OCI-M1 (cell line): ENCODE measurements at places on chromosomes 11 and 22.

DNA sequence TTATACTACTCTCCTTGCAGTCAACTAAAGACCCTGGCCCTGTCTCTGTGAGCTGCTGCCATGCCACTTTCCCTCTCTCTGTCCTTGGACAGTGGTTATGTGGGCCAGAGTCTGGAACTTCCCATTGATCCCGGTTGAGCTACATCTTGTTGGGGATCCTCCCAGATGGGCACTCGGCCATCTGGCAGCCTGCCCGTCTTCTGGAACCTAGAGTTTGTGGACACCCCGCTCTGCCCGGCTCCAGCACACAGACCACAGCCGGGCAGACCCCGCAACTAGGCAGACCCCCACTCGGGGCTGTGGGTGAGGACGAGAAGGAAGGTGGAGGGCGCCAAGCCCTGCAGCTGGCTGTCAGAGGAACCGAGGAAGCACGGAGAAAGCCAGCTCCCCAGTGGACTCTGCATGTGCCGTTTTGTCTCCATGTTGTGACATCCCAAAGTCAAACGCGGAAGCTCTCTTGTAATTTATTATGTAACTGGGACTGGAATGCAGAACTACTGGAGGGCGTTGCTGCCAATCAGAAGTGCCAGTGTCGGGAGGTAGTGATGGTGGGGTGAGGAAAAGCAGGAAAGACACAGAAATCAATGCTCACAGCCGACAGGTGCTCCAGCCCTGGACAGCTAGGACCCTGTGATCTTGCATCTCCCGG, 207.7 kb downstream of the CEP164 start:
- no peak for DNase-seq

GRCh38 chr22:50115693-50116092, 25.9 kb downstream of the MOV10L1 start:
- no peak for DNase-seq

- peak; percentile 56 for DNase-seq
Observed at GRCh38 chr11:34468209-34468841, 29.6 kb downstream of the CAT start.

GRCh38 chr11:98871690-98872089, 149.1 kb upstream of the CNTN5 start:
- DNase-seq = no peak

- DNase-seq = no peak
Observed at GRCh38 chr22:35510481-35510934, 30.1 kb upstream of the RASD2 start.

- DNase-seq = peak; percentile 59
Observed at GRCh38 chr11:34208266-34209135, 103.1 kb downstream of the NAT10 start.

GRCh38 chr11:30344085-30344484, 21.2 kb downstream of the ARL14EP start:
- no peak for DNase-seq

GRCh38 chr11:119637481-119637880, 91.5 kb downstream of the NECTIN1 start:
- DNase-seq = no peak

DNA sequence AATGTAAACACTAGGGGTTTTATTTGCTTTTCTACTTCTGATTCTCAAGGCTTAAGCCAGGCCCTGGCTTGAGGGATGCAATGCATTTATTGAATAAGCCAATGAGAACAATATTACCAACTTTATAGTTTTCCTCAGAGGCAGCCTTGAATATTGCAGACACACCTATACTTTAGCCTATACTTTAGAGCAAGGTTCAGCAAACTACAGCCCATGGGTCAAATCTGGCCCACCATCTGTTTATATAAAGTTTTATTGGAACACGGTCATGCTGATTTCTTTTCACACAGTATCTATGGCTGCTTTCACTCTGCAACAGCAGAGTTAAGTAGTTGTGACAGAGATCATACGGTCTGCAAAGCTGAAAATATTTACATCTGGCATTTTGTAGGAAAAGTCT, 50.3 kb upstream of the E2F8 start:
- DNase-seq = no peak

DNA sequence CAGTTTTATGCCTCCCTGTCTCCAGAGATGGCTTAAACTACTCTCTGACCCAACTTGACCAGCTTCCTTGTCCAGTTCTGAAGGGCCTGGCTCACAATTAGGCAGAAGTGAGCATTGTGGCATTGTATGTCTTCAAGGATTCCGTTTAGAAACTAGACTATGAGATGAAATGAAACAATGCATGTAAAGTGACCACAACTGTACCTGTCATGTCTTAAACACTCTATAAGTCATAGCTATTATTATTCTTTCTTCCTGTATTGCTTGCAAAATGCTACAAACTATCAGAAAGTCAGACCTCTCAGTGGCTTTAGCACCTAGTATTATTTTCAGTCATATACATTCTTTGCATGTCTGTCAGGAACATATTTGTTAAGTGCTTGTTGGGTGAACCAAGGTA, 127.9 kb upstream of the MTMR2 start:
- no peak for DNase-seq

DNA sequence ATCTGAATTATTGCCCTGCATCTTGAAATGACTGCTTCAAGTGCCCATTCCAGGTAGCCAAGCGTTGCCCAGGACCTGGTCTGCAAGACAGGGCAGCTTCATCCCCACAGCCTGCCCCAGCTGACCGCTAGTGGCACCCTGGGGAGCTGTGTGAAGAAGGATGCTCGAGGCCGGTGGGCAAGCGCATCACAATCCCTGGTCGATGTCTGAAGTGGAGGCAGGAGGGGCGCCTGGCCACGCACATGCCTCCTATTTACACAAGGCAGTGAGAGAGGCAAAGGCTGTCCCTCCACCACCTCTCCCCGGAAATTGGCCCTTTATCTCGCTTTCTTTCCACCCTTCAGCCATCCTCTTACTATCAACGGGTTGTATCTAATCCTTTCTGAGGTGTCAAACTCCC, 28.1 kb upstream of the PHF21A start:
- DNase-seq = no peak

GRCh38 chr11:57458410-57459163, 1.7 kb upstream of the RTN4RL2 start:
- peak; percentile 78 for DNase-seq

- DNase-seq = no peak
Observed at GRCh38 chr22:43858156-43858895, 4.0 kb downstream of the SULT4A1 start.

DNA sequence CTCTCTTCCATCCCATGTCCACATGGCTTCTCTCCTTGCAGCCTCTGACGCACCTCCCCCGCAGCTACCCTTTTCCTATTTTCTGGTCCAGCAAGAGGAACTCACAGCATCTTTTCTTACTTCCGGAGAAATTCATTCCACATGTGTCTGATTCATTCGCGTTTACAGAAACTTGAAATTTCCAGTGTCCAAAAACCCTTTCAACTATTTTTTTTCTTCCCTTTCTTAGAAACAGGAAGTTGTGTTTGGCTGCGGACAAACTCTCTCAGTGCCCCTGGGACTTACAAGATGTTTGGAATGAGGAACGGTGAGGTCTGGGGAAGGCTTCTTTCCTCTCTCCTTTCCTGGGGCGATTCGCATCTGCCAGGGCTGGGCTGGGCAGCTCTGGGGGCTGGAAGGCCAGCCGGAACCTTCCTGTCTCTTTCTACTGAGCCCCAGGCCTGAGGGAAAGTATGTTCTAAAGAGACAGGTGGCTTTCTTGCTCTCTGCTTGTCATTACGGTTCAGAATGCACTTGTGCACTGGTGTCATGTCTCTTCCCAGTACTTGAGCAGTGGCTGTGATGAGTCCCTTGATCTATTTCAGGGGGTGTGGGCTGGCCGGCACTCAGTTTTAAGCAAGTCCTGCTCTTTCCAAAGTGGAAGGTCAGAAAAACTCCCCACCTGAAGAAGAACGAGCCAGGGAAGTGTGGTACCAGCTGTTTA, 27.5 kb downstream of the ADAMTS8 start:
- DNase-seq = peak; percentile 52

DNA sequence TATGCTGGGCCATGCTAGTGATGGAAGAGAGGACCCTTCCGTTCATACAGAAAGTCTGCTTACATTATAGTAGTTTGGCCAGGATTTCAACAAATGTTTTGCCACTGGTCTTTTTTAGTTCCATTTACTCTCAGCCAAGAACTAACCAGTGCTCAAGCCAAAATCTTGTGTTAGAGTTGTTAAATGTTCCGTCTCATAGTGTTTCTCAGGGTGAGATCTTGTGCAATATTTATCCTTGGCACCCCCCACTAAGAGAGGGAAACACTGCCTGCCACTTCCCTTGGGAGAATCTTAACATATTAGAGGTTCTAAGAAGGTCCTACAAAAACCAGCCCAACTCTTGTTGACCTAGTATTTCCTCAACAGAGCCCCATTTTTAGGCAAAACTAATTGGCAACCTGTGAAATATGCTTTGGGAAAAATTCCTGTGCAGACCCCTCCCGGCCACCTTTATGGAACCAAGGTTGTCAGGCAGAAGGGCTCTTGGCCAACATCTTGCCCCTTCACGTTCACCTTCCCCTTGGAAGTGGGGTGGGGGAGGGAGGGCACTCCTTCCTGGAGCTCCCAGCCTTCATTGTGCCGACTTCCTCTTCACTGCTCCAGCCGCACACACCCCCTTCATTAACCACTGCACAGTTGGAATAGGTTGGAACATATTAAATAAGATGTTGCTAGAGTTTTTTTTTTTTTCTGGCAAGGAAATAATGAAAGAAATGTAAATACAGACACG, 173.2 kb upstream of the SORL1-AS1 start:
- DNase-seq = no peak

- DNase-seq = no peak
Observed at GRCh38 chr11:93686812-93687211, 25.3 kb downstream of the CEP295 start.

GRCh38 chr11:130689222-130689908, 226.9 kb downstream of the SNX19 start:
- DNase-seq = no peak

DNA sequence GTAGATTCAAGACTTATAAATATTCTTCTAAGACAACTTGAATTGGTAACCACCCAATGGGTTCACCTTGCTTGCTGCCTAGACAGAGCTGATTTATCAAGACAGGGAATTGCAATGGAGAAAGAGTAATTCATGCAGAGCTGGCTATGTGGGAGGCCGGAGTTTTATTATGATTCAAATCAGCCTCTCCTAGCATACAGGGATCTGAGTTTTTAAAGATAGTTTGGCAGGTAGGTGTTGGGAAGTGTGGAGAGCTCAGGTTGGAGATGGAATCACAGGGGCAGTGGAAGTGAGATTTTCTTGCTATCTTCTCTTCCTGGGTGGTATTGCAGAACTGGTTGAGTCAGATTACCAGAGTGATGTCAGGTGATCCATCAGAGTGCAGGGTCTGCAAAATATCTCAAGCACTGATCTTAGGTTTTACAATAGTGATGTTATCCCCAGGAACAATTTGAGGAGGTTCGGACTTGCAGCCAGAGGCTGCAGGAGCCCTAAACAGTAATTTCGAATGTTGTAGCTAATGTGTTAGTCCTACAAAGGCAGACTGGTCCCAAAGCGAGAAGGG, 1448.6 kb upstream of the RAG2 start:
- DNase-seq = no peak

- no peak for DNase-seq
Observed at GRCh38 chr22:31378123-31378522, 21.3 kb upstream of the DRG1 start.

- no peak for DNase-seq
Observed at GRCh38 chr11:5159806-5160205, 5.2 kb upstream of the OR52A1 start.

DNA sequence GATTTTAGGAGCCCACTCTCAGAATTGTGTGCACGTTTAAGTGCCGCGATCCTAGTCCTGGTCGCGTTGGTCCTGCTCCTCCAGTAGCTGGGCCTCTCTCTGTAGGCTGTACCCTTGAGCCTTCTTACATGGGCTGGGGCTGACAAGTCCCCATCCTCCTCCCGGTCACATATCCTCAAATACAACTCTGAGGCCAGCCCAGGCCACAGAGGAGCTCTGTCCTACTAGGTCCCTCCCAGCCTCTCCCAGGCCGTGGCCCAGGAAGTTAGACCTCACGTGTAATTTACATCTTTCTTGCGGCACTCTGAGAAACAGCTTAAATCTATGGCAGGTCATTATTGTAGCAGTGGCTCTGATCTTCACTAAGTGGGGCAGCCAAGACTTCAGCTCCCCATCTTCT, 207.2 kb upstream of the TBCEL start:
- DNase-seq = no peak

- no peak for DNase-seq
Observed at GRCh38 chr11:61602775-61603569, 22.1 kb upstream of the SYT7 start.

DNA sequence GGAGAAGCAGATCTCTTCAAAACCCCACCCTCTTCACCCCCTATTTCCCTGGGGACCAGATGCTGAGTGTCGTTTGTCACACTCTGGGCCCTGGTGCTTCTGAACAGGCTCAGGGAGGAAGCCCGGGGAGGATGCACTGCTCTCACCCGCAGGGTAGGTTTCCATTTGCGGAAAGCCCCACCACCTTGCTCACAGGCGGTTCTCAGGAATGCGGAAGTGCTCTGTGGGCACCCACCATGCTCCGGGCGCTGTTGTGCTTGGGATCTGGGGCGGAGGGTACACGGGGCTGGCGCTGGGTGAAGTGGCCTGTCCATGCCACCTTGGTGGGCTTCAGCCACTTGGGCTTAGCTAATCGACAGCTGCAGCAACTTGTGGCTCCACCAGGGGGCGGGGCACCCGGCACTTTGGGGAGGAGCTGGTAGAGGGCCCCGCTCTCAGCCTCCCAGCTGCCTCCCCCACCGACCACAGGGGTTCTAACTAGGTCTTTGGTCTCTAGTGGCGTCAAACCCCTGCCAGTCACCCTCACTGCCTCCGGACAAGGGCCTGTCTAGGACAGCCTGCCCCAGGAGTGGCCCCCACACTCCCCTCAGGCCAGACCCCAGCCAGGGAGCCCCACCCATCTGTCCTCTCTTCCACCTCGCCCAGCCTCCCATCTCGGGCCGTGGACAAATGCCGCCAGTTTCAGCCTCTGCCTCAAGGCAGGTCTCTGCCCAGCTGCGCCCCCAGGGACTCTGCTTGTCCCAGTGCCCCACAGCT, 7.4 kb downstream of the NDUFV1 start:
- peak; percentile 52 for DNase-seq

GRCh38 chr11:126588630-126589491, 233.4 kb downstream of the ST3GAL4 start:
- no peak for DNase-seq
